Stimulated activated CD8-positive, alpha-beta memory T cell treated with anti-CD3 and anti-CD28 coated beads, Interleukin-4, amount 100 ng/mL, for 1 hour (primary cell): ENCODE measurements at places on chromosomes 11 and 22.

GRCh38 chr22:45413368-45414211 lies at the start of the genes RIBC2 and SMC1B:
TSS of gene RIBC2 (plus strand) at chr22:45413693. CDS start at chr22:45413887, 194 bp downstream.
TSS of gene SMC1B (minus strand) at chr22:45413599. CDS start at chr22:45413567, 32 bp downstream.
- peak; percentile 30 for DNase-seq

DNA sequence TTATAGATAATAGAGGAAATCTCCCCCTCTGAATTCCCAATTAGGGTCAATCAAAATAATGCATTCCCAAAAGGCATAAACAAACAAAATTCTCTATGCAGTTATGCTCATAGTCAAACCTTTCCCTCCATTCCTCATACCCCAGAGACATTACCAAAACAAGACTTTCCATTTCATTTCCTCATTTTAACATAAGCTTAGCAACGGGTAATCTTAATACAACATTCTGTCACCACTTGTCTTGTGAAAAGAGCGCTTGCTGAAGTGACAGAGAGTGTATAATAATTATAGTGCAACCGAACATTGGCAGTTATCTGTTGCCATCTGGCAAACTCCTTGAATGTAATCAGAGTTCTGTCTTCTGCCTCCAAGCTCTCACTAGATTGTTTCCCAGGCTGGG lies 1.2 kb upstream of the SLN start:
- no peak for DNase-seq

GRCh38 chr22:35446365-35446764 lies 46.4 kb downstream of the MCM5 start:
- no peak for DNase-seq

DNA sequence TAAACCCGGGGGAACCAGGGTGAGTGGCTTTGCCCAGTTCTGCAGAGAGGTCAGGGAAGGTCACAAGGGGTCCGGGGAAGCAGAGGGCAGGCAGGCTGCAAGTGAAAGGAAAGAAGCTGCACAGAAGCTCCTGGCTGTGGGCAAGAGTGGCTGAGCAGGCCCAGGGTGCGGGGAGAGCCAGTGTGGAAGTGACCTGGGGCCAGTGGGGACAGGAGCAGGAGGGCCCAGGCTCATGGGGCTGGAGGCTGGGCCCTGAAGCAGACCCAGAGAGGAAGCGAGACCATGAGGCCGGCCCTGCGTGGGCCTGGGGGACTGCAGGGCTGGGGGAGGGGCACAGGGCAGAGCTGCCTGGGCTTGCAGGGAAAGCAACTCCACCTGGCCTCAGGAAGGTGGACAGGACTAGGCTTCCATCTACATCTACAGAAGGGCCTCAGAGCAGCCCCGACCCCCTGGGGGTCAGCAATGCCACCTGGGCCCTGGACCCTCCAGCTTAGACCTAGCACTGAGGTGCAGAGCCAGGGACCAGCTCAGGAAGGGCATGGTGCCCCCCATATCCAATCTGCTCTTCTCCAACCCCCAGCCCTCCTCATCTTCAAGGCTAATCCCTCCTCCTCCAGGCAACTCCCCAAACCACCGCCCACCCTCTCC lies 11.6 kb downstream of the IGF2 start:
- no peak for DNase-seq

DNA sequence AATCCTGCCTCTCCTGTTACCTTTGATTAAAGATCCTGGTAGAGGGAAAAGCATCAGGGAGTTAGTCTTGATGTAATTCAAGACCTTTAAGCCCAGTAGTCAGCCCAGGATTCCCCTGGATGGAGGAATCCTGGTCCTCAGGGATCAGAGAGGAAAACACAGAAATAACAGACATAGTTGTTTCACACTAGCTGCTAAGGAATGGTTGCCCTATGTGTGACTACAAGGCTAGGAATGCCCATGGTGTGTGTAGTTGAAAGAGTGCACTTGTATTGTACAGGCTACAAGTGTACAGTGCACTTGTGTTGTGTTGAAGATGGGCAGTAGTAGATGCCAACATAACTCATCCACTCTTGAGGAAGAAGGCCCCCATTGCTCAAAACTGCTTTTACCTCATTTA lies 226.8 kb downstream of the AASDHPPT start:
- DNase-seq: no peak
